Esophagus muscularis mucosa (tissue), 4 donors: ENCODE measurements at places on chromosomes 1 and 21.

GRCh38 chr21:33355996-33356395, 31.2 kb downstream of the IFNAR1 start:
- no peak for DNase-seq

DNA sequence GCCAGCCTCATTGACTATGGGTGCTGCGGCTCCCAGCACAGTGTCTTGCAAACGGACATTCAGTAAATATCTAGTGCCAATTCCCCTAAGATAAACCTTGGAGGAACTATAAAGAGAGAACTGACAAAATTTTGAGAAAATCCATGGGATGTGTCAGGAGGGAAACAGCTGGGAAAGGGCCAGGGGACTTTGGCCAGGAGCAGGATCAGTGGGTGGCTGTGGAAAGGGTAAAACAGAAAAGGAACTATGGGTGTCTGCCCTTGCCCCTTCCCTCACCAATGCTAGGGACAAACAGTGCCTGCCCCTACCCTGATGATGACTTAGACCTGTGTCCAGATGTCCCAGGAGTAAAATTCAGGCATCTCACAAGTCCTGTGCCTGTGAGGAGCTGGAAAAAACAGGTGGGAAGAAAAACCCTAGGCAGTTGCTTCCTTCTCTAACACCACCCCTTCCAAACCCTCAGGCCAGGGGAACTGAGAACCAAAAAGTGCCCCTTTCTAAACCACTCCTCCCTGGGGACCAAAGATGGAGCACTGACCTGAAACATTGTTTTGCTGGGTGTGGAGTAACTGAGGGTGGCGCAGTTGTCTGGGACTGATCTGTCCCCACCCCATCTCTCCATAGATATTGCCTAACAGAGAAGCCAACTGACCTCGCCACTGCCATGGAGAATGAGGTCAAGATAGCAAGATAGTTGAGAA, 22.1 kb upstream of the IFNAR2 start:
- DNase-seq = peak; percentile 24

DNA sequence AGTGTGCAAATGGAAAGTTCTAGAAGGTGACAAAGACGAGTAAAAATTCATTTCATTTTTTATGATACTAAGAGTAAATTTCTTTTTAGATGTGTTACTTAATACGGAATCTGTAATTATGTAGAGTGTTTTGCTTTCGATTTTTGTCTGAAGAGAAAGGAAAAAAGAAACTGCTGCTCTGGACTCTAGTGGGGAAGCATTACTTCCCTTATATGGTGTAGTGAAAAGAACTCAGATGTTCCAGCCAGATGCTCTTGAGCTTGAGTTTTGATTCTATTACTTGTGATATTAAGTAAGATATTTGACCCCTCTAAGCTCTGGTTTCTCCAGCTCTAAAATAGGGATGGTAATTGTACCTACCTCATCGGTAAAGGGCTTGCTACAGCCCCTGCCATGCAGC, 12.2 kb upstream of the GPR161 start:
- peak; percentile 7 for DNase-seq

GRCh38 chr1:244920911-244921761, 56.8 kb upstream of the HNRNPU start:
- DNase-seq = no peak

- DNase-seq = no peak
Observed at GRCh38 chr21:36422279-36423098, 37.3 kb downstream of the CHAF1B start.

DNA sequence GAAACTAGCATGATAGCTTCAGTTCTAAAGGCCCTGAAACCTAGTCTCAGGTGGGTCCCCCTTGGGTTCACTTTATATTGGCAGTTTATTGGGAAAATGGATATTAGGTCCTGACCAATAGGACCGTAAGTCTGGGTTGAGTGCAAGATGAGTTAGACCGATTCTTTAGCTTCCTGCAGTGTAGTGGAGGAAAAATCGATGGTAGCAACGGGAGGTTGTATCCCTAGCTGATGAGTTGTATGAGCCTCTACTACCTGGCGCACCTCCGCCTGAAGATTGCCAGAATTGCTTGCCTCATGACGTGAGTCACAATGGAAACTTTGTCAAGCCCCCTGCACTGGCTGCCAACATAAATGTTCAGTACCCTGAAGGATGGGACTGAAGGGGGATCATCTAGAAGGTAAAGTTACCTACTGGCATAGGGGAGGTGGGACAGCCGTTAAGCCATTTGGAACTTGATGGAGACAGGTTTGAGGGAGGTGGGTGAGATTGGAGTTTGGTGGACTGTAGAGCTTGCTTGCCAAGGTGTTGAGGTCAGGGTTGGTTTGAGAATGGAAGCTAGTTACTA, 3.9 kb downstream of the RCC1 start:
- no peak for DNase-seq
